ENCODE measurements at places on chromosomes 2 and 18. TPM values are rescaled to one million over a fixed set of nuclear protein-coding genes. Genes with fewer than 3 reads are reported as not detected.

INO80C gene
- 2.9 TPM for total RNA-seq

PSMD14 gene
- total RNA-seq, result 103 TPM

IL1RL1 gene
- 4.9 TPM for total RNA-seq

IKZF2 gene
- 11.3 TPM for total RNA-seq

RGPD4 gene
- 0.16 TPM for total RNA-seq

ONECUT2 gene
- under 0.01 TPM for total RNA-seq

UGT1A10 gene
- total RNA-seq, result 0.41 TPM

GLB1L gene
- total RNA-seq, result 10.5 TPM

DSG1 gene
- not detected for total RNA-seq

FAP gene
- total RNA-seq, result 150 TPM

IGFBP2 gene
- 10.6 TPM for total RNA-seq

PLEK gene
- under 0.01 TPM for total RNA-seq

STON1 gene
- 24.6 TPM for total RNA-seq

NAT8 gene
- total RNA-seq, result not detected

NDC80 gene
- total RNA-seq, result 5.0 TPM

ABCG5 gene
- total RNA-seq, result not detected

CPO gene
- not detected for total RNA-seq

SERPINB4 gene
- not detected for total RNA-seq

MPP4 gene
- 4.0 TPM for total RNA-seq

MREG gene
- 2.8 TPM for total RNA-seq

FEV gene
- total RNA-seq, result not detected

TIMM21 gene
- total RNA-seq, result 6.5 TPM

KIF5C gene
- not detected for total RNA-seq

PSMA8 gene
- total RNA-seq, result not detected

CACNB4 gene
- 4.8 TPM for total RNA-seq

SPDYA gene
- total RNA-seq, result 6.5 TPM

FHOD3 gene
- 3.0 TPM for total RNA-seq

IL36A gene
- 2.0 TPM for total RNA-seq

ERMN gene
- 0.18 TPM for total RNA-seq

GYPC gene
- 38.7 TPM for total RNA-seq

PLA2R1 gene
- 27.0 TPM for total RNA-seq

KCNIP3 gene
- total RNA-seq, result 2.9 TPM

C1QL2 gene
- total RNA-seq, result not detected

NCL gene
- 437 TPM for total RNA-seq

CCBE1 gene
- 16.2 TPM for total RNA-seq

SCN3A gene
- total RNA-seq, result 3.1 TPM

SLC8A1 gene
- 112 TPM for total RNA-seq

ZNF396 gene
- 2.0 TPM for total RNA-seq

CAVIN2 gene
- 24.1 TPM for total RNA-seq

MYL1 gene
- not detected for total RNA-seq
